Right lobe of liver (tissue), 6 donors: ENCODE measurements at places on chromosomes 1 and 21. TPM values are rescaled to one million over a fixed set of nuclear protein-coding genes. Genes with fewer than 3 reads are reported as not detected.

- DNase-seq: no peak
- H3K36me3 ChIP-seq: no peaks in the 10 kb centered on the region
- no peaks in the 10 kb centered on the region for H3K27me3 ChIP-seq
- H3K4me1 ChIP-seq: no peaks in the 10 kb centered on the region
- H3K4me3 ChIP-seq: no peak overlapping the region
These were observed 31.4 kb upstream of the OLIG2 start for GRCh38 chr21:32994305-32994704.

FAM177B gene
- total RNA-seq: not detected

DNA sequence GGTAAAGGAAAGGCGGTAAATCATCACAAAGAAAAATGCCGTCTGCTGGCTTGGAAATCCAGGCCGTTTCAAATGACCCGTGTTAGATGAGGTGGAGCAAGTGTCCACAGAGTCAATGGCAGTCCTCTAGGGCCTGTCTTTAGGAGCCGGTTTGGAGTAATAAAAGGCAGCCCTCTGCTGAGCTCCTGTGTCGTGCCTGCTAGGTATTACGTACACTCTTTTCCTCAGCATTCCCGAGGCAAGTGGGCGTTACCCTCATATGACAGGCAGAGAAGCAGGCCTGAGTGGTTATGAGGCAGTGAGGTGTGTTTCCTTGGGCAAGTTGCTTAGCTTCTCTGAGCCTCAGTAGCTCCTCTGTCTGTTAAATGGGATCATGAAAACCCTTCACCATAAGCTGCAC is 7.7 kb downstream of the NENF start:
- H3K36me3 ChIP-seq: no peaks in the 10 kb centered on the region
- no peak overlapping the region for H3K4me3 ChIP-seq
- no peaks in the 10 kb centered on the region for H3K27me3 ChIP-seq
- H3K27ac ChIP-seq: no peak overlapping the region
- no peak for DNase-seq

DNA sequence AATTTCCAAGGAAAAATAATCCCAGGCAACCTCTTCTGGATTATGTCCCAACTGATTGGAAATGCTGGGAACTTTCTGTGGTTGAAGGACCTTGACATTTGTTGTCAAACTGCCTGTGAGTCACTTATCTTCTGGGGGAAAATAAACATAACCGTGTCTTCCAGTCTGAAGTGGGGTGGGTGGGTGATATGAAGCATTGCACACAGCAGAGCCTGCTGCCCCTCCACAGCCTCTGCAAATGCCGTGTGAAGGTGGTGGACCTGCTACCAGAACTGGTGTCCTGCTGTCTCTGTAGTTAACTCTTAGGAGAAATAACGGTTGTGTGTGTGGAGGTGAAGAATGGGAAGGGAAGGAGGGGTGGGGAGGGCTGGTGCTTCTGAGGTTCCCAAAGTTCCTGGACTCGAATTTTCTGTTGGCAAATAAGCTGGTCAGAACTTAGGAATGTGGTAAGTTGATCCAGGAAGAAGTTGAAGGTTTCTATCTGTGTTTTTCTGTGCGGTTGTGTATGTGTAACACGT is 23.2 kb downstream of the GALNT2 start:
- no peaks in the 10 kb centered on the region for H3K36me3 ChIP-seq
- H3K4me3 ChIP-seq: no peak overlapping the region
- H3K4me1 ChIP-seq: peaks cover 8% of the 10 kb centered on the region
- DNase-seq: no peak
- no peak overlapping the region for H3K27ac ChIP-seq
